ENCODE measurements at places on chromosomes 7 and 10.

DNA sequence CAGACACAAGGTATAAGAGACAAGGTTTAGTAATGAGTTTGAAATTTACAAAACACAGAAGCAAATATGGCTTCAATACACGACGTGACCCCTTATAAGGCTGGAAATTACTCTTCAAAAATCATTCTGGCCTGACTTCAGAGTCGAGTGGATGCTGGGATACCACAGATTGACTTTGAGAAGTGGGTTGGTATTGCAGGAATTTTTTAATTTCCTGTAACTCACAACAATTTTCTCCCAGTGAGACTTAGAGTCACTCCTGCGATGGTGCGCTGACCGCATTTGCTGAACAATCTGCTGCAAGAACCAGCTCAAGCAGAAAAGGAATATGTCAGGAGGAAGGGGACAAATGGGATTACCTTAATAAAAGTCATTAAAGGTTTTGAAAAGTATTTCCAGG is 132.1 kb downstream of the EMX2 start:
- no peak for DNase-seq

GRCh38 chr7:41024126-41024525 is 678.8 kb downstream of the INHBA start:
- no peak for DNase-seq

DNA sequence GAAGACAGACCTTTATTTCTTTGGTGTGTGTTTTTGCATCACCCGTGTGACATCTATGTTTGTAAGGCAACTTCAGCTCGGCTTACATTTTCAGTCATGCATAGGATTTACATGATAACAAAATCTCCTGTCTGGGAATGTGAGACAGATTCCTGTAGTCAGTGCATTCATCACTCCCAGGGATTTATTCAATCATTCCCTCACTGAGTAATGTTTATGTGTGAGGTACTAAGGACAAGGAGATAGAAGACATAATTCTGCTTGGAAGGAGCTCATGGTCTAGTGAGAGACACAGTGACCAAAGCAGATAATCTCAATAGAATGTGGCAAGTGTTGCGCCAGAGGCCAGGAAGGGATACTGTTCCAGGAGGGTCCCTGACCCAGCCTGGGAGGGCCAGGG is 35.2 kb upstream of the BMPER start:
- DNase-seq, result no peak

GRCh38 chr10:51108406-51108805 is 34.1 kb downstream of the PRKG1 start:
- DNase-seq, result no peak

- no peak for DNase-seq
These were observed 121.6 kb downstream of the SH2D4B start for GRCh38 chr10:80659289-80659688.

- DNase-seq, result peak; percentile 11
These were observed 53.6 kb upstream of the NRF1 start for GRCh38 chr7:129557686-129558481.

- no peak for DNase-seq
These were observed 53.1 kb downstream of the VPS41 start for GRCh38 chr7:38855867-38856266.

DNA sequence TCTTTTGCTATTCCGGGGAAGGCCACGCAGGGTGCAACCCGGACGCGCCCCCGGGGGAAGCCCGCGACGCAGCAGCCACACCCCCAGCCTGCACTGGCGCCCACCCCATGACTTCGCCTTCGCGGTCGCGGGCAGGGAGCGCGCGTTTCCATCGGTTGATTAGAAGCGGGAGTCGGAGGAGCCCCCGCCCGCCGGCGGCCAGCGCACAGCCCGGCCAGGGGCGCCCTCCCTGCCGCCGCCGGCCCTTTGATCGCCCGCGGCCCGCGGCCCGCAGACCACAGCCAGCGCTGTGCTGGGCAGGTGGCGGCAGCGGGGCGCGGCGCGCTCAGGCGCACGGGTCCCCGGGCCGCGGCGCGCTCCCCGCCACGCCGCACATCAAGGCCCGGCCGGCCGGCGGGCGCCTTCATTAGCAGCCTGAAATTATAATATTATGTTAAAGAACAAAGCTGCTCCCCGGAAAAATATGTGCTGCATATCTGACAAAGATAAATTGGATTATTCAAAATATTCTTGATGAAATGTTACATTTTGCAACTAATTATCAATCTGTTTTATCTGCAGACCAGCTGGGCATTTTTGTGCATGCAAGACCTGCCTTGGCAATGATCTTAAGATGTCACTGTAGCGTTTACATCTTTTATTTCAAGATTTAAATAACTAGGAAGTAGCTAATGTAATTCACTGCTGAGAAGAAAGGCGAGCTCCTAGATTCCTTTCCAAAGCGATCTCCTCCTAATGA is 160.7 kb upstream of the MKI67 start:
- DNase-seq, result no peak

GRCh38 chr10:26499426-26499825 is 61.3 kb downstream of the APBB1IP start:
- DNase-seq, result no peak

GRCh38 chr7:137287651-137288258 is 55.8 kb downstream of the PTN start:
- DNase-seq, result no peak

DNA sequence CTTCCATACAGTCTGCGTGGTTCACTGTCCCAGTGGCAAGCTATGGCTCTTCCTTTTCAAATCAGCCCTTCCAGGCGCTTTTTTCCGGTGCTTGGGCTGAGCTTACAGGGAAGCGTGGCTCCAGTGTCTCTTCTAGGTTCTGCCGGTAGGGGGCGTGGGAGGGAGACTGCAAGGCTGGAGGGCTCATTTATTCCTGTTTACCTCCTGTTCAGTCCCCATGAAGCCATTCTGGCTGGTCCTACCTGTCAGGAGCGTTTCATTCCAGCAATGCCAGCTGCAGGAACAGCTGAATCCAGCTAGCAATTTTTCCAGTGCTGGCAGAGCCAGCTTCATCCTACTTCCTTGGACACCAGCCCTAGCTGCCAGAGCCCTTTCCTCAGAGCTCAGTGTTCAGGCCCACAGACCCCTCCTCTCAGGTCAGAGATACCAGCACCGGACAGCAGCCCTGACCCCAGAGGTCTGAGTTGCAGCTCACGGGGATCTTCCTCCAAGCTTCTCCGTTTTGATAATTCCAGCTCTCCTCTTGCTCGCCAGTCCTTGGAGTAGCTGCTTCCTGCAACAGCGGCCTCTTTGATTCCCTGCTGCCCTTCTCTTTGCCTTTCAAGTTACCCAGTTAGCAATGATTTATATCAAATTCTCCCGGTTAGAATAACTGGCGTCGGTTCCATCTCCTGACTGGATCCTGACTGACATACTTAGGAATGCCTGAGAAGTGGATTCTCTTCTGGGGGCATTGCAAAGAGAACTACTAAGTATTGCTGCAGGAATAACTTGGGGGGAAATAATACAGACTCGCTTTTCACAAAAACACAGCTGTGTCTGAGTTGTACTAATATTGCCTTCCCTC is 129.8 kb downstream of the FRMD4A start:
- no peak for DNase-seq

DNA sequence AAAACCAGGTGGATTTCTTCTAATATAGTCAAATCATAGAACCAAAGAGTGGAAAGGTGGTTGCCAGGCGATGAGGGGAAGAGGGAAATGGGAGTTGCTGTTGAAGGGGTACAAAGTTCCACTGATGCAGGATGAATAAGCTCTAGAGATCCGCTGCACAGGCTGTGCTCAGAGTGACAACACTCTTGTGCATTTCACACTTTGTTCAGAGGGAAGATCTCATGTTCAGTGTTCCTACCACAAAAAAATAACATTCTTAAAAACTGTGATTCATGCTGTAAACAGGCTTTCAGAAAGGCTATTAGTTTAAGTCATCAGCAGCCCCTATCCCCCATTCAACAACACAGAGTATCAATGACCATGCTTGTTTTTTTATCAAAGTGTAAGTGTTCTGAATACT is 213.8 kb downstream of the COBL start:
- DNase-seq, result no peak

- DNase-seq, result peak; percentile 2
These were observed 324.6 kb downstream of the ATRNL1 start for GRCh38 chr10:115417585-115418265.

- no peak for DNase-seq
These were observed 25.5 kb downstream of the RABGEF1 start for GRCh38 chr7:66766041-66766440.

- no peak for DNase-seq
These were observed 610.0 kb downstream of the KCNMA1 start for GRCh38 chr10:77027576-77027975.

GRCh38 chr7:31410265-31410664 is 69.7 kb upstream of the NEUROD6 start:
- no peak for DNase-seq

DNA sequence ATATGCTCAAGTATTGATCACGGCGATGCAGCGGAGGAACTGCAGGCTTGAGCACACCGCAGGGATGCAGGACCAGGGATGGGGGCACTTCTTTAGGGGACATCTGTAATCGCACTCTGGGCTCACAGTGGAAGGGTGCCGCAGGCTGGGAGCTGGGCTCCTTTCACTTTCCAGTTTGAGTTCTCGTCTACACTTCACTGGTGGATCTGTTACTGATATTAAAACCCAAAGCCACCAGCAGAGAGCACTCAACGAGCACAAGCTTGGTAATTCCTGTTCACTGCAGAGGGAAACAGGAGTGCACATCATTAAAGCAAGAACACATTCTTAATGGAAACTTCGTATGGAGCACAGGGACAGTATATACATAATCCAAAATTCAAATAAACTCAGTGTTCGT is 91.3 kb downstream of the PARD3 start:
- peak; percentile 30 for DNase-seq

DNA sequence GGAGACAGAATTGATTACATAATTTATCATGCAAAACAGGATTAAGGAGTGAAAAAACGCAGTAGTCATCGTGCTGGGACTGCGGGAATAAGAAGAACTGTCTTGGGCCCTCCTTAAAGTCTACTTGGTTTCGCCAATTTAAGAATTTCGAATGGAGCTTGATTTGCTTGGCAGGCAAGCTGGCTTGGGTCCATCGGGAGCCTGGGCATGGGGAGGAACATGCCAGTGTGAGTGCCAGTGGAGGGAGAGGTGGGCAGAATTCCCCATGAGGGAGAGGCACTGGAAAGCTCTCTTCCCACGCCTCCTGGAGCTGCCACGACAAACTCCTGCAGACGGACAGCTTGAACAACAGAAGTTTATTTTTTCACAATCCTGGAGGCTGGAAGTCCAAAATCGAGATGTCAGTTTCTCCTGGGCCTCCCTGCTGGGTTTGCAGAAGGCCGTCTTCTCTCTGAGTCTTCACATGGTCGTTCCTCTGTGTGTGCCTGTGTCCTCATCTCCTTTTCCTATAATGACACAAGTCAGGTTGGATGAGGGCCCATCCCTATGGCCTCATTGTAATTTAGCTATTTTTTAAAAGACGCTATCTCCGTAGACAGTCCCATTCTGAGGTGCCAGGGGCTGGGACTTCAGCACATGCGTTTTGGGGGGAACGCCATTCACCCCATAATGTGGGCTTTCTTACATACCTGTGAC is 528.7 kb upstream of the DPP6 start:
- no peak for DNase-seq

- no peak for DNase-seq
These were observed 138.4 kb upstream of the IGFBP3 start for GRCh38 chr7:46059308-46060020.

- no peak for DNase-seq
These were observed 103.0 kb upstream of the ANKRD1 start for GRCh38 chr10:91023700-91024398.

GRCh38 chr10:36669615-36670352 is 455.6 kb upstream of the ANKRD30A start:
- no peak for DNase-seq

GRCh38 chr10:96254976-96255375 is 16.4 kb downstream of the BLNK start:
- DNase-seq, result no peak

GRCh38 chr7:128932862-128933179 is 4.9 kb upstream of the IRF5 start:
- no peak for DNase-seq

DNA sequence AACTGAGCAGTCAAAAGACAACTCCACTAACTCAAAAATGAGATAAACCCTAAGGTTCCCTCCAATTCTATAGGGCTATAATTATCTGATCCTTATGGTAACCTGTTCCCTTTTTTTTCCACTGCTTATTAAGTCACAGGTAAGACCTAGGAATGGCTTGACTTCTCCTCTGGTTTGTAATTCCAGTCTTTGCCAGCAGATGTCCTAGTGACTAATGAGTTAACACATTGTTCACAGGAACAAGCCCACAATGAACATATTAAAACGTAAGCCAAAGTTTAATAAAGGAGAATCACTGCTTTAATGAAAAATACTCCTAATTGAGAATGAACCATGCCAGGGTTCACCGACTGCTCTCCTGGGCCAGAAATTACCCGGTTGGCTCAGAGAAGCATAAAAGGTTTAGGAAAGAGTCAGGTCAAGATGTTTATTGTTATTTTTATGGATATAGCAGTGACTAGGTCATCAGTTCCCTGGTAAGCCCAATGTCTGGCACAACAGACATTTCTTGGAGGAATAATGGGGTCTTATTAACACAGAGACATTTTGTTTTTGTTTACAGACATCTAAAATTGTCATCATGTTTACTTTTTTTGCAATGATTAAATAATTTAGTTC is 120.1 kb downstream of the ELAPOR2 start:
- DNase-seq, result peak; percentile 50

DNA sequence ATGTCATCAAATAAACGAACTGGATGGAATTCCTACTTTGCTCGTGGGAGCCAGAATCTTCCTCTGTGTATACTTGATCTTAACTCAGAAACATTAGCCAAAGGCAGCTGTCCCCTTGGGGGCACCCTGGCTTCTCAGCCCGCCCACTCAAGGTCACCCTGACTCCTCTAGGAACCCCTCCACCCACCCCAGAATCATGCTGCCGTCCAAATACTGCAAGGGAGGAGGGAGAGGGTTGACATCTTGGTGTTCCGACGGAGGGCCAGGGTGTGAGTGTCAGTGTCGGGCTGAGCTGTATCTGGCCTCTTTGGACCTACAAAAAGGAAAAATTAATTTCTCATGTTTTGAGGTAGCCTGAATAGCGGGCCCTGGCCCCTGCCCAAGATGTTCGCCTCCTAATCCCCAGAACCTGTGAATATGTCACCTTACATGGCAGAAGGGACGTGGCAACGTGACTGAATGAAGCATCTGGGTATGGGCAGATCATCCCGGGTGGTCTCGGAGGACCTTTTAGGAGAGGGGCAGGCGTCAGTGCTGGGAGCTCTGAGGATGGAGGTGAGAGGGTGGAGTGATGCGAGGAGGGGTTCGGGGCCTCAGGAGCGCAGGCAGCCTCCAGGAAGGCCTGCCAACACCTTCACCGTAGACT is 40.5 kb upstream of the RBM33 start:
- DNase-seq, result no peak

All from NCI-H1436 (cell line).